Caco-2 (cell line): ENCODE measurements at places on chromosomes 6 and 20. TPM values are rescaled to one million over a fixed set of nuclear protein-coding genes. Genes with fewer than 3 reads are reported as not detected.

Gene YWHAB
- 522 and 539 TPM in 2 replicates for total RNA-seq

Gene MAP7
- total RNA-seq = 55.3 and 57.4 TPM in 2 replicates

Gene CLDN20
- not detected in 2 replicates for total RNA-seq

Gene MEP1A
- 8.1 and 12.0 TPM in 2 replicates for total RNA-seq

GRCh38 chr6:82970839-82971238, 94.8 kb downstream of the UBE3D start:
- no peak for DNase-seq

DNA sequence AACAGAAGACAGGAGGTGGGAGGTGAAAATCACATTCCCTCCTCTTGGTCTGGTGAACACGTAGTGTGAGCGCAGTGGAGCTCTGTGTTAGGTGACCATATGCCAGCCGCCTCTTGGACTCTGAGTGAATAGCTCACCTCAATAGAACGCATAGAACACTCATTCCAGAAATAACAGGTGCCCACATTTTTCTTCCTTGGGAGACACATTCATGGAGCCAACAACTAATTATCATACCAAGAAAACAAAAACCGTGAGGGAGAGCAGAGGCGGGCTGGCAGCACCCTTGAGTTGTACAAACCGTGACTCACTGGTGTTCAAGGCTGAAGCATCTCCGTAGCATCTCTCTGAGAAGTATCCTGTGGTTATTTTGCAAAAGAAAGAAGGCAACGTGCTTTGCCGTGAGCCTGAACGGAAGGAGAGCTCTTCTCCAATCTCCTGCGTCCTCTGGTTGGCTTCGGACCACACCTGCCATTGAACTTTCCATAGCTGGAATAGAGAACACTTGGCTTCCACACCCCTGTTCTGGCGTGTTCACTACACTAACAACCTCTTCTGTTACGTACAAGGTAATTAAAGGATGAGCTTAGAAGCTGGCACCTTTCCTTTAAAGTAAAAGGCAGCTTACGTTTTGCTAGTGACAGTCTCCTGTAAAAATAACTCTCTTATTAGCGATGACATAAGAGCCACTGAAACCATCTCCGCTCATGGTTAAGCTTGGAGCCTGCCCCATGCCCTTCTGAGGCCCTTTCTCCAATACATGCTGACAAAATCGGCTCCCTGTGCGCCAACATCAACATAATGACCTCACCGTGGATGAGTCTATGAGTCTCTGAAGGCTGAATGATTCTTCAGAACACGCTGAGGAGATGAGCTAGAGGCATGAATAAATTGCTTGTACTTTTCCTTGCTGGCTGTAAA, 30.2 kb upstream of the SGK1 start:
- DNase-seq = no peak

DNA sequence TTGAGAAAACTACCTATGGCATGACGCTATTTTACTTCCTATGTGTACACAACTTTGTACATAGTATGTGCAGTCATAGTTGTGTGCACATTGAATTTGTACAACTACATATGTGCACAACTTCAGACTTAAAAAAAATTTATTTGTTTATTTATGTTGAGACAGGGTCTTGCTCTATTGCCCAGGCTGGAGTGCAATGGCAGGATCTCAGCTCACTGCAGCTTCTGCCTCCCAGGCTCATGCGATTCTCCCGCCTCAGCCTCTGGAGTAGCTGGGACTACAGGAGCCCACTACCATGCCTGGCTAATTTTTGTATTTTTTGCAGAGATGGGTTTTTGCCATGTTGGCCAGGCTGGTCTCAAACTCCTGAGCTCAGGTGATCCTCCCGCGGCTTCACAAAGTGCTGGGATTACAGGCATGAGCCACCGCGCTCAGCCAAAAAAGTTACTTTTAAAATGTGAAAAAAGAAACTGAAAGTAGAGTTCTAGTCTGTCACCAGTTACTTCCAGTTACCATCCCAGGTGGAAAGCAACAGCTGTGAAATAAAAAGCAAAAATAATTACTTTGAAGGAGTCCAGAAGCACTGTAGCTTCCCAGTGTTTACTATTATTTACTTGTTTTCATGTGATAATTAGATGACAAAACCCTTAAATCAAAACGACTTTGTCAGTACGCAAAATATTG, 1.7 kb upstream of the ZKSCAN8 start:
- DNase-seq = no peak

- DNase-seq = no peak
These were observed 103.4 kb downstream of the BMP7 start for GRCh38 chr20:57163041-57163440.
